ENCODE measurements at places on chromosomes 4 and X. TPM values are rescaled to one million over a fixed set of nuclear protein-coding genes. Genes with fewer than 3 reads are reported as not detected.

DNA sequence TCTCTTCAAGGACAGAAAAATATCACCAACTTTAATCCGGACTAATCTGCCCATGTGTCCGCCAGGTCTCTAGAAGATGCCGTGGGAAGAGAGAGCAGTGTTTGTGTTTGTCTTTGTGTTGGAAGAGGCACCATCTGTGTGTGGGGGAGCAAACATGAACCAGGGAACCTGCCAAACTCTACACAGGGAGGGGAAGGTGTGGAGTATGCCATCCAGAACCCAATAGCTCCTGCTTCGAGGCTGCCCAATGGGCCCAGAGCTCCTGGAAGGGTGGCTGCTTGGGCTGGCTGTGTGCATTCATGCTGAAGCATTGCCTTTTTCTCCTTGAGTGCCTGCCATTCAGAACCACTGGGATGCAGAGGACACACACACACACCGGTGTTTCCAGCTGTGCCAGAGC lies 536.2 kb downstream of the MID1IP1 start:
- DNase-seq: no peak

DNA sequence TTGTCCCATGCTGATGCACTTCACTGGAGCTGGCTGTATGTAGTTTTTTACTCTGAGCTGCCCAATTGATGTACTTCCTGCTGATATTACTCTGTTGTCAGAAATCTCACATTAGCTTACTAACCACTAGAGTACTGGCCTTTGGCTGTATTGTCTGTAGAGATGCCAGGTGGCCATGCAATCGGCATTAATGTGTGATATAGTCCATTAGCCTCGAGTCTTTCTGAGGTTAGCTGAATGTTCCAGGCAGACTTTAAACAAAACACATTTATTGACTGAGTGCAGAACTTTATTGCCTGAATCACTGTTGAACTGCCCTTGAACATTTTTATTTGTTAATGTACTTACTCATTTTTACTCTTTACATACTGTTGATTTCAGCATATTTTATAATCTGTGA lies 335.2 kb downstream of the PCDH10 start:
- DNase-seq: no peak

- no peak for DNase-seq
These were observed 57.3 kb upstream of the AP1S2 start for GRCh38 chrX:15911734-15912550.

OTUD6A gene
- total RNA-seq: not detected

DNA sequence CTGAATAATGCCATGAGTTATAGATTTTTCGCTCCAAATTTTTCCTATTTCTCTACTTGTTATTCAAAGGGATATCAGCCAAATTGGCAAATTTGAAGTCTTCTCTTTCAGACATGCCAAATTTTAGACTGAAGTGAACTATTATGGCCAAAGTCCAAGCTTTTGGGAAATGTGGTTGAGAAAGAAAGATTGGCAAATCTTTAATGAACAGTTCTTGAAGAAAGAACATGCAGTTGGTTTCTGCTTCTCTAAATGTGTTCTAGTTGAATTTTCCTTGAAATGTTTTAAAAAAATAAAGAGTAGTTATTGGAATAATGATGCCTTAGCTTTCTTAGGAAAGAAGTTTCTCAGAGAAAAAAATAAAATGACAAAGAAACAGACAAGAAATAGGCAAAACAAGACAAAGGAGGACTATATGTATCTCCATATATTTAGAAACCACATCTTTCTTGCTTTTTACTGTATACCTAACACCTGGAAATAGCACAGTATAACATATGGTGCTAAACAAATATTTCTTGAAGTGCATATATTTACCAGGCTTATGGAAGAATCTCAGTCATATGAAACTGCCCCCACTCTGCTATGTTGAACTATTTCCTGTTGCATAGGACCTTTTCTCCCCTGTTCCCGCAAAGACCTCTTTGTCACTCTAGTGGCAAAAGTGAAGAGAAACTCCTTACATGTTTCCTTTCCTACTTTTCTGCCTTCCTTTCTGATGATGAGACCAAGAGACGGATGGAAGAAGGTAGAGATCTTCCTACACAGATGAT lies 250.0 kb downstream of the ARHGAP24 start:
- no peak for DNase-seq
